Naive thymus-derived CD8-positive, alpha-beta T cell (primary cell): ENCODE measurements at places on chromosomes 7 and 10. TPM values are rescaled to one million over a fixed set of nuclear protein-coding genes. Genes with fewer than 3 reads are reported as not detected.
A peak's percentile ranks its signal among the peaks of the same experiment; 100 is the strongest.

Gene OPN4
- polyA plus RNA-seq, result not detected

GRCh38 chr7:6533893-6534495 lies 17.3 kb downstream of the GRID2IP start:
- H3K36me3 ChIP-seq, result no peaks in the 10 kb centered on the region
- peaks cover 25% of the 10 kb centered on the region for H3K4me1 ChIP-seq
- no peak overlapping the region for H3K27ac ChIP-seq
- DNase-seq, result no peak

Gene MRC1
- not detected for polyA plus RNA-seq

DNA sequence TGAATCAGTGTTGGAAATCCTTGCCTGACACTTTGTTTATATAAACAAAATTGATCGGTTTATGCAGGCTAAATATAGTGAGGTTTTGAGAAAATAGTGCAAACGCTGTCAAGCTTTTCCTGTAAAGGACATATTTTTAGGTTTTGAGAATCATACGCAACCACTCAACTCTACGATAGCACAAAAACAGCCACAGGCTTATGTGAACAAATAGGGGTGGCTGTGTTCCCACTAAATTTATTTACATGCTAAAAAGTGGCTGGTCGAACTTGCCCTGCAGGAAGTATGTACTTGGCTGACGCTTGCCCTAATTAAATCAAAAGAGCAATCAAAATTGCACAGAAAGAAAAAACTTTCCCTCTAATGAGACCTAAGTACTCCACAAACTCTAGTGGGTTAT lies 234.7 kb upstream of the CACNA2D1 start:
- H3K27me3 ChIP-seq, result no peaks in the 10 kb centered on the region
- peak overlapping the region; percentile 91 for H3K27ac ChIP-seq
- peaks cover 34% of the 10 kb centered on the region for H3K4me1 ChIP-seq
- DNase-seq, result no peak
- H3K4me3 ChIP-seq, result peak overlapping the region; percentile 79

- no peak overlapping the region for H3K27ac ChIP-seq
- peaks cover 41% of the 10 kb centered on the region for H3K4me1 ChIP-seq
- DNase-seq, result no peak
- H3K4me3 ChIP-seq, result peak overlapping the region; percentile 81
- peaks cover 18% of the 10 kb centered on the region for H3K36me3 ChIP-seq
- peaks cover 54% of the 10 kb centered on the region for H3K27me3 ChIP-seq
Measured at GRCh38 chr10:22333975-22334282, 11.4 kb upstream of the SPAG6 start.

DNA sequence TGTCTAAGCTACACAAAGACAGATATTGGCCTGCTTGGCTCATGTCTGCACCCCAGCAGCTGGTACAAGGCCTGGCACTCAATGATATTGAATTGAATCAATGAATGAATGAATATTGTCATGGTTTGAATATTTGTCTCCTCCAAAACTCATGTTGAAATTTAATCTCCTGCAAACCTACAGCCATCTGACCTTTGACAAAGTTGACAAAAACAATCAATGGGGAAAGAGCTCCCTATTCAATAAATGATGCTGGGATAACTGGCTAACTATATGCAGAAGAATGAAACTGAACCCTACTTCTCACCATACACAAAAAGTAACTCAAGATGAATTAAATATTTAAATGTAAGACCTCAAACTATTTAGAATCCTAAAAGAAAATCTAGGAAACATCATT lies 144.7 kb downstream of the CYP26A1 start:
- no peak overlapping the region for H3K27ac ChIP-seq
- peaks cover 3% of the 10 kb centered on the region for H3K27me3 ChIP-seq
- DNase-seq, result no peak
- H3K4me3 ChIP-seq, result no peak overlapping the region
- no peaks in the 10 kb centered on the region for H3K36me3 ChIP-seq

DNA sequence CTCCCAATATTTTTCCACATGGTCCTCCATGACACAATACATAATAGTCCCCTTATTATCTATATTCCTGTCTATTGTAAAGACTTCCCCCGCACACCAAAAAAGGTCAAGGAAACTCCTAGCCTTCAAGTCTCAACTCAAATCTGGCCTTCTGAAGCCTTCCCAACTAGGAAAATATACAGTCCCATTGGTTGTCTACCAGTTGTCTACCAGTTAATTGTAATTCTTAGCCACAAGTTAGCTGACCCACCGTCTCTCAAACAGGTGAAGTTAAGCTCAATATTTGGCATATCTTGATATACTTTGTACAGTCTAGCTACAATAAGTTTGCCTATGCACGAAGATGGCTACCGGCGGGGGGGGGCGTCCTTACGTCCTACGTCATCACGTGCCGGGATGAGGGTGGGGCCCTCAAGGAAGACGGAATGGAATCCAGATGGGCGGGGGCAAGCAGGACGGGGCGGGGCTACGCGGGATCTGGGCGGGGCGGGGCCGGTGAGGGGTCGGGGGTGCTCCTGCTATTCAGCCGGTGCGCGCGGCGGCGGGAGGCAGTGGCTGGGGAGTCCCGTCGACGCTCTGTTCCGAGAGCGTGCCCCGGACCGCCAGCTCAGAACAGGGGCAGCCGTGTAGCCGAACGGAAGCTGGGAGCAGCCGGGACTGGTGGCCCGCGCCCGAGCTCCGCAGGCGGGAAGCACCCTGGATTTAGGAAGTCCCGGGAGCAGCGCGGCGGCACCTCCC lies at the start of gene AHR:
Gene AHR, plus strand, starts transcription at position 551 of the 738 bp plus-strand sequence. CDS start 613 bp downstream, outside the sequence.
- H3K27ac ChIP-seq, result peak within 1 kb of the TSS; percentile 97
- H3K36me3 ChIP-seq, result no peaks in the 10 kb centered on the region
- peak within 1 kb of the TSS; percentile 93 for H3K4me3 ChIP-seq
- peak; percentile 81 for DNase-seq
- H3K27me3 ChIP-seq, result no peaks in the 10 kb centered on the region

Gene ANKRD61
- polyA plus RNA-seq, result 0.36 TPM

Gene CHAT
- polyA plus RNA-seq, result not detected

GRCh38 chr10:96910488-96911395 lies 78.6 kb downstream of the LCOR start:
- H3K36me3 ChIP-seq, result peaks cover 29% of the 10 kb centered on the region
- H3K4me3 ChIP-seq, result no peak overlapping the region
- no peak for DNase-seq
- H3K27me3 ChIP-seq, result no peaks in the 10 kb centered on the region
- no peak overlapping the region for H3K27ac ChIP-seq

Gene GAD2
- not detected for polyA plus RNA-seq

Gene LBX1
- not detected for polyA plus RNA-seq

GRCh38 chr7:157807510-157807909 lies 470.7 kb downstream of the DNAJB6 start:
- H3K27ac ChIP-seq, result no peak overlapping the region
- H3K4me3 ChIP-seq, result no peak overlapping the region
- DNase-seq, result no peak

- H3K4me3 ChIP-seq, result no peak overlapping the region
- H3K27ac ChIP-seq, result no peak overlapping the region
- DNase-seq, result no peak
- H3K27me3 ChIP-seq, result peaks cover 3% of the 10 kb centered on the region
Measured at GRCh38 chr10:126598009-126598408, 72.5 kb downstream of the C10orf90 start.

- H3K4me1 ChIP-seq, result peaks cover 76% of the 10 kb centered on the region
- no peaks in the 10 kb centered on the region for H3K27me3 ChIP-seq
- peak overlapping the region; percentile 90 for H3K4me3 ChIP-seq
- DNase-seq, result peak; percentile 21
Measured at GRCh38 chr7:128104108-128104742, 73.0 kb upstream of the LRRC4 start.

DNA sequence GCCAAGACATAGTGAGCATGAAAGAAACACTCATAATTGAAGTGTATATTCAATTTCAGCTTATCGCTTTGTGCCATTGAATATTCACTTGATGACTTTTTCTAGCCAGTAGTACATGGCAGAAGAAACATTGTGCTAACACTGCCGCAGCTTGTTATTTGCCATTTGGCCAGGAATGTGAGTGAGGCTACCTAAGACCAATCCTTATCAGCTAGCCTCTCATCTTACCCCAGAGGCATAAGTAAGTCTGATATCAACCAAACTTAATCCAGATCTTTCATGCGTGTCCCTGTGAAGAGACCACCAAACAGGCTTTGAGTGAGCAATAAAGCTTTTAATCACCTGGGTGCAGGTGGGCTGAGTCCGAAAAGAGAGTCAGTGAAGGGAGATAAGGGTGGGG lies 586.0 kb upstream of the MBL2 start:
- H3K36me3 ChIP-seq, result no peaks in the 10 kb centered on the region
- no peak overlapping the region for H3K4me3 ChIP-seq
- no peak for DNase-seq
- no peaks in the 10 kb centered on the region for H3K4me1 ChIP-seq
- H3K27me3 ChIP-seq, result no peaks in the 10 kb centered on the region
- no peak overlapping the region for H3K27ac ChIP-seq

GRCh38 chr10:60434418-60435046 lies 44.9 kb upstream of the ANK3 start:
- H3K36me3 ChIP-seq, result peaks cover 4% of the 10 kb centered on the region
- no peak overlapping the region for H3K4me3 ChIP-seq
- H3K27me3 ChIP-seq, result no peaks in the 10 kb centered on the region
- peak; percentile 10 for DNase-seq
- no peaks in the 10 kb centered on the region for H3K4me1 ChIP-seq
- H3K27ac ChIP-seq, result no peak overlapping the region

Gene KIN
- 3.5 TPM for polyA plus RNA-seq

DNA sequence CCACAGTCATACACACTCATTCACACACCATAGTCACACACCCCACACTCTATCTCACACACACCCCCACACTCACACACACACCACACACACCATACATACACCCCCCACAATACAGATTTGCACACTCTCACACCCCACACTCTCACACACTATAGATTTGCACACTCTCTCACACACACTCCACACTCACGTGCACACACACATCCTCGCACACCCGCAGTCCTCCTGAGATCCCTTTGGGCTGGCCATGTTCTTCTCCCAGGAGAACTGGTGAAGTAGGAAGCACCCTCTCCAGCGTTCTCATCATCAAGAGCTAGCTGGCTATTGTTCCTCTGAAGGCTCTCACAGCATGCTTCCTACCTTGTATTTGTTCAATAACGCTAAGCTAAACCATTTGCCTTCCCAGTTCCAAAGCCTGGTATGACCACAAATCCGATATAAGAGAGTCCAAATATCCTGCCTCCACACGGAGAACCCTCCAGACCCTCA lies 86.2 kb downstream of the HECW1 start:
- no peaks in the 10 kb centered on the region for H3K4me1 ChIP-seq
- no peak overlapping the region for H3K4me3 ChIP-seq
- no peak for DNase-seq

DNA sequence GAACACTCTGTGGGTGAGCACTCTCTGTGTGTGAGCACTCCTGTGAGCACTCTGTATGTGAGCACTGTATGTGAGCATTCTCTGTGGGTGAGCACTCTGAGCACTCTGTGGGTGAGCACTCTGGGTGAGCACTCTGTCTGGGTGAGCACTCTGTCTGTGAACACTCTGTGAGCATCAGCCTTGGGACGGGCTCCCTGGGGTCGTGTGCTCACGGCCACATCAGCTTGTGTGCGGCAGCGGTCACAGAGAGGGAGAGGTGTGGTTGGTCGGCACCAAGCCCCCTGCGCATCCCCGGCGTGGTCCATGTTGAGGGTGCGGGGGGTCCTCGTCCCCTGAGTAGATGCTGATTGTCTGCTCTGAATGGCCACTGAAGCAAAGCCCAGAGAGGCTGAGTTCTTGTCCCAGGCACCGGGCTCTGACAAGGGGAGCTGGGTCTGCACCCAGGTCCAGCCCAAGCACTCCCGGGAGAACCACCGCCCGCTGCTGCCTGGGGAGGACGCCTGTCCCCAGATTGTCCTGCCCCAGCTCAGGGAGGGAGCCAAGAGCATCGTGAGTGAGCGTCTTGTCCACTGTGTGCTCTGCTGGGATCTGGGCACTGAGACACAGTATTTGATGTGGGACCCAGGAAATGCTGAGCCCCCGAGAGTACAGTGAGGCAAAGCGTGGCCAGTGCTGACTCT lies 143.7 kb downstream of the DNAJB6 start:
- H3K27ac ChIP-seq, result no peak overlapping the region
- H3K36me3 ChIP-seq, result no peaks in the 10 kb centered on the region
- no peaks in the 10 kb centered on the region for H3K27me3 ChIP-seq
- peaks cover under 1% of the 10 kb centered on the region for H3K4me1 ChIP-seq
